ENCODE measurements at places on chromosomes 3 and 15.

DNA sequence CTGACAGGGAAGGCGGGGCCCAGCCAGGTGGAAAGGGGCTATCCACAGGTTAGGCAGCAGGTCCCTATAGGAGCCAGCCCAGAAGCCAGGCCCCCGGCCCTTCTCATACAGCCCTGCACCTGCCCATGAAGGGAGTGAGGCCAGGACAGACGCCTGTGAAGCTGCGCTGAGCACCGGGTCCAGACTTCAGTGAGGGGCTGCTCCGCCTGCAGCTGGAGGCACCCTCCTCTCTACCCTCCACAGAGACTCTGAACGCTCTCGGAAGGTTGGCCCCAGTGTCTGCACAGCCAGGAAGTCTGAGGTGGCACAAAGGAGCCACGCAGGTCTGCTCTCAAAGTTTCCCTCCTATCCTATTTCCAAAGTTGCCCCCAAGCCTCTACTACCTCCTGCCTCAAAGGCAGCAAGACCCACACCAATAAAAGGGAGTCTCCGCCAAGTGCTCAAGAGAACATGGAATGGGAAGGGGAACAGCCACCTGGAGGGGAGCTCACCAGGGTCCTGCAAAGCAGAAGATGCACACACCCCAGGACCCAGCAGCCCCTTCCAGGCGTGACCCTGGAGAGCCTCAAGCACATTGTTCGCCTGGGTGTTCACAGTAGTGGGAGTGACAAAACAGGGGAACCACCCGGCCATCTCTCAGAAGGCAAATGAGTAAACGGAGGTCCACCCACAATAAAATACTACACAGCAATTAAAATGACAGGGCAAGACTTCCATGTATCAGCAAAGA lies 19.5 kb downstream of the XXYLT1 start:
- no peak for DNase-seq

DNA sequence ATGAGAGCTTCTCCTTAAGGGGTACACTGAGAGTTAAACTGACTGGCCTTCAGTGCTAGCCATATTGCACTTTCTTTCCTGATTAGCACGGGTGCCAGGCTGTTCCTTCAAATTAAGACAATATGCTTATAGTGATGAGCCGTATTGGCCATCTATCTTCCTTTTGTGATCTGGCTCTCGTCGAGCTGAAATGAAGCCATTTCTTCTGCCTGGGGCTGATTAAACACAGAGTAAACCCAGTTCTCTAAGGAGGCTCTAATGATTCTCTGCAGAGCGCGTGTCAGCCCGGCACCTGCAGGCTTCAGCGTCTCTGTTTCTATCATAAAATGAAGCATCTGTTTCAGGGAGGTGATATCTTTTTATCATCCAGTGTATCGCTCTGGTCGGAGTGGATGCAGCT lies 107.5 kb upstream of the NR2F2 start:
- no peak for DNase-seq

GRCh38 chr15:43105077-43105736 lies 631 bp downstream of the UBR1 start:
- DNase-seq, result no peak

- DNase-seq, result no peak
These were observed 654 bp upstream of the C3orf38 start for GRCh38 chr3:88149101-88149508.

DNA sequence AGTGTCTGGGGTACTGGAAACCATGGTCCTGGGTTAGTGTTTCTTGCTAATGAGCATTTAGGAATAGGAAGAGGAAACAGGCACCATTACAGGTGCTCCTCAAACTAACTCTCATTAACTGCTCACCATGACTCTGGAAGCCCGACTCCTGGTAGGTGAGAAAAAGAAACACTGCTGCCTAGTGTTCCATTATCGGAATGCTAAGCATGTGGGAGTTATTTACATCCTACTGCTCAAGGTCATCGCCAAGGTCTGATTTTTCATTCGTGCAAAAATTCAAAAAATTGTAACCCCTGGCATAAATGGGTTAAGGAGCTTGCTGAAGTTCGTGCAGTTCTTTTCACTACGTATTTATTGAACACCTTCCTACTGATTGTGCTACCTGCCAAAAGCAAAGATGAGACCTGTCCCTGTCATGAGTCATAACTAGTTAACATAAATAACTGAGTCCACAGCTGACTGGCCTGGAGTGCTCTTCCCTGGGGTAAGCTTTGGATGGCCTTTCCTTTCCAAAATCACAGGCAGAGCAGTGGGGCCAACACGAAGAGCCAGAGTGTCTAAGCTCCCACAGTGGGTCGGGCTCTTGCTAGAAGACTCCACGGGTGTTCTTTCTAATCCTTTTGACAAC lies 22.7 kb upstream of the PAQR5 start:
- no peak for DNase-seq

GRCh38 chr3:177574222-177574856 lies 377.1 kb upstream of the TBL1XR1 start:
- DNase-seq, result no peak

DNA sequence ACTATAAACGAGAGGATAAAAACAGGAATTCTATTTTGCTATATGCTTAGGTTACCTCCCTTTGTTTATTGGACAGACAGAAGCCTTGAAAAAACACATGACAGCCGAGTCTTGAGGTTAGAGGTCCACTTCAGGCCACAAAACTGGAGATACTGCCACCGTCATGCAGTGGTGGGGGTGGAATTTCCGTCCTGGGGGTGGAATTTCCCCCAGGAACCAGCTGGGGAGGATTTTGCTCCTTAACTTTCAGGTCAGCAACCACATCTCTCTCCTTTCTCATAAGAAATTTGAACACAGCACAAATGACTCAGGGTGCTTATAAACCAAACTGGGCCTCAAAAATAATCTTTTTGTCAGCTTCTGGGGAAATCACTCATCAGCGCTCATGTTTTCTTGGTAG lies 545.8 kb upstream of the ADAMTS9 start:
- DNase-seq, result no peak

- no peak for DNase-seq
These were observed 2.4 kb upstream of the SLC12A6 start for GRCh38 chr15:34339946-34340345.

DNA sequence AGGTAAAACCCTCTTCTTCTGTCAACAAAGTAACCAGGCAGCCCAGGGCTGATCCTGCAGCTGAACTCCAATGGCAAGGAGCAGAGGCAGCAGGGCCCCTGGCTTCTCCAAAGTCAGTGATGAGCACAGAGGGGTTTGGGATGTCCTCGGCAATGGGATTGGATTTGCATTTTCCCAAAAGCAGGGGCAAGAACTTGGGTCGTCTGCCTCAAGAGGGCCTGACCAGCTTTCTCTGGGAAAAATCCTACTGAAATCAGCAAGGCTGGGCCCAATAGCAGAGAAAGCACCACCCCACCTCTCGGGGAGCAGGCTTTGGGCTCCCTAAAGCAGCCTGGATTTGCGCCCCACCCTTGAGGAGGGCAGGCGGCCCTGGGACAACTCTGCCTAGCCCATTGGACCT lies 210.0 kb upstream of the IGF1R start:
- no peak for DNase-seq

DNA sequence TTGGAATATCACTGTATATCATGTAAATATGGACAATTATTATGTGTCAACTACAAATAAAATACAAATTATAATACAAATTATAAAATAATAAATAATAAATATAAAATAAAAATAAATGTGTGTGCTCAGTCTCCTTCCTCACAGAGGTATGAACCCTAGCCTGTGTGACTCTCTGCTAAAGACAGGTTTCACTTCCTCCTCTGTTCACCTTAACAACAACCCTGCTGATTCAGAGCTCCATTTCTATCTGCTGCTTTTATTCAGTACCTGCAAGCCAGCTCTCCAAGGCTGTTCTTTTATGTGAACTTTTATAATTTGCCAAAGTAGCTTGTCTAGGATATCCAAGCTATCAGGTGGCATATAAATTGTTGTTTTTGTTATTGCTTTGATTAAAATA lies 610.7 kb upstream of the GRM7 start:
- DNase-seq, result no peak

GRCh38 chr3:135155228-135155627 lies 360.2 kb downstream of the EPHB1 start:
- no peak for DNase-seq

GRCh38 chr3:136018876-136019275 lies 53.3 kb downstream of the PPP2R3A start:
- no peak for DNase-seq

DNA sequence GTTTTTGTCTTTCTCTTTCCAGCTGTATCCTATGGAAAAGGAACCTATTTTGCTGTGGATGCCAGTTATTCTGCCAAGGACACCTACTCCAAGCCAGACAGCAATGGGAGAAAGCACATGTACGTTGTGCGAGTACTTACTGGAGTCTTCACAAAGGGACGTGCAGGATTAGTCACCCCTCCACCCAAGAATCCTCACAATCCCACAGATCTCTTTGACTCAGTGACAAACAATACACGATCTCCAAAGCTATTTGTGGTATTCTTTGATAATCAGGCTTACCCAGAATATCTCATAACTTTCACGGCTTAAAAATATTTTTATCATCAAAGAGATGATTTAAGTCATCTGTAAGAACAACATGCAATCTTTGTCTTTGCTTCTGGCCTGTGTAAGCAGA lies 44.9 kb upstream of the PARP14 start:
- DNase-seq, result no peak

DNA sequence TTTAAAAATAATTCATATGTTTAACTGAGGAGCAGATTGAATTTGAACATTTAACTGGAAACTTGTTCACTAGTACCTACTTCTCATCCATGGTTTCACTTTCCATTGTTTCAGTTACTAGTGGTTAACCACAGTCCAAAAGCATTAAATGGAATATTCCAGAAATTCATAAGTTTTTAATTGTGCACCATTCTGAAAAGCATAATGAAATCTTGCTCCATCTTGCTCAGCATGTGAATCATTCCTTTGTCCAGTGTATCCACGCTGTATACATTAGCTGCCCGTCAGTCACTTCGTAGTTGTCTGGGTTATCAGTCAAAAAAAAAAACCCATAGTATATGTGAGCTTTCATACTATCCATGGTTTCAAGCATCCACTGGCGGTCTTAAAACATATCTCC lies 217.6 kb downstream of the TPRG1 start:
- DNase-seq, result no peak

GRCh38 chr3:18223571-18223970 lies 201.6 kb downstream of the SATB1 start:
- DNase-seq, result no peak

GRCh38 chr3:83514130-83514914 lies 1444.5 kb upstream of the CADM2 start:
- no peak for DNase-seq
